PC-3 (cell line): ENCODE measurements at places on chromosomes 5 and 9.

GRCh38 chr5:64754066-64754465 lies 14.4 kb downstream of the SREK1IP1 start:
- DNase-seq, result no peak

DNA sequence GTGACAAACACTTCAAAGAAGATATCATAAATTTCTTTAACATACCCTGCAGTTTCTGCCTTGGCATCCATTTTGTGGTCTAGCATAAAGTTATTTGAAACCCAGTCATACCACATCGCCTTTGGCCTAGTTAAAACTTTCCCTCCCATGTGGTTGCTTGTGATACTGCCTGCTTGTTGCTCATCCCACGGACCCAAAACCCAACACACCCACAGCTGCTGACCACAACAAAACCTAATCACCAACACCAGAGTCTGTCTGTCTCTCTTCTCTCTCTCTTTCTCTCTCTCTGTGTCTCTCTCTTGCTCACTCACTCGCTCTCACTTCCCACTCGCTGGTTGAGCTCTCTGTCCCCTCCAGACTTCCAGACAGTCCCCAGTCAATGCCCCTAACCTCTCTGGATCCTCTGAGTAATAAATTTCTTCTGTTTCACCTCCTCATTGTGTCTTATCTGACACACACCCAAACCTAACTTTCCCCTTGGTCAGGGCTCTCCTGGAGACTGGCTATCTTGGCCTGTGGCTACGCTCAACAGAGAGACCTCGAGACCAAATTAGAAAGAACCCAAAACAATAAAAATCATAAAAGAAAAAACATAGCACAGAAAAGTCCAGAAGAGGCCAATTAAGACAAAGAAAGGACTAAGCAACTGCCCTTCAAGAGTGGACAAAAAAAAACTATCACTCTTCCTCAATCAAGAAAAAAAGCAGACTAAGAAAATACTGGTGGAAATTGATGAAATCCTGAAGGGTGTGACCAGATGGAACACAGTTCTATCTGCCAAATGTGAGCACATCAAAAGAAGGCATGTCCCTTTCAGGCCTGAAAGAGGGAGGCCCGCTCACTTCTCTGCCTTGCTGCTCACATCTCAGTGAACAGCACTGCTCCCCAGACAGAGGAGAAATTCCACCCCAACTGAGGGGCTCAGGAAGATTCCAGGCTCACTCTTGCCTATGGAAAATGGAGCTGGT lies 41.5 kb downstream of the TTLL11 start:
- no peak for DNase-seq

GRCh38 chr5:107155707-107156106 lies 515.0 kb downstream of the EFNA5 start:
- no peak for DNase-seq

GRCh38 chr5:122773619-122774018 lies 1.3 kb upstream of the SNX2 start:
- DNase-seq, result no peak

GRCh38 chr9:18194316-18194715 lies 279.6 kb upstream of the ADAMTSL1 start:
- no peak for DNase-seq

DNA sequence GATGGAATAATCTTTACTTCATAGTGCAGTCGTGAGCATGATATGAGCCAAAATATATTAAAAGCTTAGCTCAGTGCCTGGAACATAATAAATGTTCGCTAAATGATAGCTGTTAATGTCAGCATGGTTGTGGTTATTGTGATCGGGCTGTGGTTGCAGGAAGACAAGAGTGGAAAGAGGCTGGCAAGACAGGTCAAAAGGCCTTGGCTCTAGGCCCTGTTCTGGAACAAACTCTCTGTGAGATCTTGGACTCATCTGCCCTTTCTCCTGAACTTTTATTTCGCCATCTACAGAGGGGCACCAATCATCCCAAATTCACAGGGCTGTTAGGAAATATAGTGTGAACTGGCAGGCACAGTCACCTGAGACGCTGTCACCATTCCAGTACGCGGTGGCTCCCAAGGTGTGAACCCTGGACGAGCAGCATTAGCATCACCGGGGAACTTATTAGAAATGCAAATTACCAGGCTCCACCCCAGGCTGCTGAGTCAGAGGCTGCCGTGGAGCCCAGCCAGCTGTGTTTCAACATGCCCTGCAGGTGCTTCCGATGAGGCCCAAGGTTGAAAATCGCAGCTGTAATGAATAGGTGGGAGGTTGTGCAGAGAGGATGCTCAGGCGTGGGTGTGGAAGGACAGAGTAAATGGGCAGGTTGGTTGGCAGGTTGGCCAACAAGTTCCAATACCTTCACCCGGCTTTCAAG lies 50.2 kb upstream of the SAP30L start:
- peak; percentile 59 for DNase-seq

DNA sequence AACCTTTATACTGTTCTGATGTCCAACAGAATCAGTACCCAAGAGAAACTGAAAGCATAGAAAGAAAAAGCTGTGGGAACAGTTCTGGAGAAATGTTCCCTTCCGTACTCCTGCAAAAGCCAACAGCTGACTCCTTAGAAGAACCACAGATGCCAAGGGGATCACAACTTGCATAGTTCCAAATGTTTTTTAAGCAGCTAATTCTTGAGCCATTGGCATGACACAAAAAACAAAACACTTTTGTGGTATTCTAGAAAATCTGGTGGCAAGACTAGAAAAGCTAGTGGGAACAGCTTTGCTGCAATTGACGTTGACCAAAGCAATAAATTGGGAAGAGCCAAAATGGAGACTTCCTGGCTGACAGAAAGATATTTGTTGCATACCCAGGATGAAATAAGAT lies 189.9 kb downstream of the ARL15 start:
- no peak for DNase-seq

- DNase-seq, result no peak
These were observed 533.2 kb upstream of the SEMA6A start for GRCh38 chr5:117107859-117108258.

GRCh38 chr9:35488021-35488420 lies 1.9 kb upstream of the RUSC2 start:
- DNase-seq, result no peak

DNA sequence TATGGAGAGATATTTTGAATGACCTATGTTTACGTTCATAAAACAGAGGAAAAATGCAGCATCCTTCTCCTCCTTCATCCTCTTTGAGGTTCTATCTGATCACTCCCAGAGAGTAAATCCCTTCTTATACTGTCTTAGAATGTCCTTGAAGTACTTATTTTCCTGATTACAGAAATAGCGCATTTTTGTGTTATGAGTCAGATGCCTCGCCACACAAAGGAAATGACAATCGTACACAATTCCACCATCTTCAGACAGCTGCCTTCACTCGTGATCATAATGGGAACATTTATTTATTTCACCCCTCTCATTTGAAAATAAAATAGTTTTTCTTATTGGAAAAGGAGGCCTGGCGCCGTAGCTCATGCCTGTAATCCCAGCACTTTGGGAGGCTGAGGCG lies 2.4 kb upstream of the GLT6D1 start:
- DNase-seq, result no peak

- no peak for DNase-seq
These were observed 25.7 kb downstream of the CDKN2A start for GRCh38 chr9:21968331-21969010.

GRCh38 chr5:59241119-59241518 lies 652.4 kb downstream of the PDE4D start:
- DNase-seq, result no peak
